Stimulated activated CD8-positive, alpha-beta memory T cell treated with anti-CD3 and anti-CD28 coated beads, Interleukin-4, amount 100 ng/mL, for 24 hours (primary cell): ENCODE measurements at places on chromosomes 7 and 10.

DNA sequence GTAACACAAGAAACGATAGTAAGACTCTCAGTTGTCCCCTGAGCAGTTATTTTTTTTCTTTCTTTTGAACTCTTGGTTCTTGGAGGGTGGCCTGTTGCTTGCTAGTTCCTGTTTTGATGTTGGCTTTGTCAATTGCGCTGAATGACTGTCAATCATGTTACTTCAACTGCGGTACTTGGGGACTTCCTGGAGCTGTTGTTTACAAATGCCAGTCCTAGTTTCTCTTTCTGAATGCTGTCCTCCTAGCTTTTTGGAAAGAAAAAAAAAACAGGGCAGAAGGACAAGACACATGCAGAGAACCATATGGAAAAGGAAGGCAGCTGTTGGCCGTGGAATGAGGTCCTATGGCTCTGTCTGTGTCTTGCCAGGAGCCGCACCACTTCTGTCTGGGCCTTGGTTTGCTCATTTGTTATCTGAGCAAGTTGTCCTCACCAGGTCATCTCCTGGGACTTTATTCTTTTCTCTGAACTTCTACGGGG, 7.0 kb upstream of the PDCD4 start:
- DNase-seq: no peak

- no peak for DNase-seq
These were observed 337.0 kb upstream of the PRKCQ start for GRCh38 chr10:6917125-6917524.

DNA sequence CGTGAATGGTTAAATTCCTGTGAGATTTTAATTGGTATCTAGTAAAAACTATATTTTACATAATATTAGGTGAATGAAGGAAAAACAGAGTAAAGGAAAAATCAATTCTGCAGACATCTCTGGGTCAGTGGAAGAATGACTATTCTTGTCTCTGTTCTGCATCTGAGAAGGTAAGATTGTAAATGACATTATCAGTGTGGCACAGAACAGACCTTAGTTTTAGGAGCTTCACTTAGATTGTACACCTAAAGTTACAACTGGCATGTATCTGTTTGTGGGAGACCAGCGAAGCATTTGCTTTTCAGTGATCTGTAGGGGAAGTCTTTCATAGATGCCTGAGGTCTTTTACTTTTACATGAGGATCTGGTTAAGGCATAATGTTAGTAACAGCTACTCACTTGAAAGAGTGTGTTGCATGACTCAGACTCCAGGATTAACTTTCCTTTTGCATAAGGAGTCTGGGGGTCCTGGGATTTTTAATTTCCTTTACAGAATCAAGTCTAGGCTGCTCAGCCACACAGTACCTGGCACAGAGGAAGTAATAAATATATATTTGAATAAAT, 56.2 kb downstream of the JMJD1C start:
- DNase-seq: no peak

DNA sequence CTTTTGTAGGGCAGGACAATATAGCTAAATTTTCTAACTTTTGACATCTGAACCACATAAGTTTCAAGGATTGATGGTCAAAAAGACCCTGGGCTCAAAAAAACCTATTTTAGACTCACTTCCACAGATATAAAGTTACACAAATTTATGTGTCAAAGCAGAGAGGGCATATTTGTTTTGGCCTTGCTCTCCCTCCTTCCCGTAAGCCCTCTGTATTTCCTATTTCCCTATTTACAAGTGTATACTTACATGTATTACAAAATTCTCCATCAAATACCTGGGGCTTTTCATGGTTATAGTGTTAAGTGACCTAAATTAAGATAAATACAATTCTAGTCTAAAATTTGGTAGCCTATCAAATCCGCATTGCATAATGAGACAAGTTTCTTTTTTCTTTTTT, 2.6 kb downstream of the KDM7A start:
- DNase-seq: no peak

DNA sequence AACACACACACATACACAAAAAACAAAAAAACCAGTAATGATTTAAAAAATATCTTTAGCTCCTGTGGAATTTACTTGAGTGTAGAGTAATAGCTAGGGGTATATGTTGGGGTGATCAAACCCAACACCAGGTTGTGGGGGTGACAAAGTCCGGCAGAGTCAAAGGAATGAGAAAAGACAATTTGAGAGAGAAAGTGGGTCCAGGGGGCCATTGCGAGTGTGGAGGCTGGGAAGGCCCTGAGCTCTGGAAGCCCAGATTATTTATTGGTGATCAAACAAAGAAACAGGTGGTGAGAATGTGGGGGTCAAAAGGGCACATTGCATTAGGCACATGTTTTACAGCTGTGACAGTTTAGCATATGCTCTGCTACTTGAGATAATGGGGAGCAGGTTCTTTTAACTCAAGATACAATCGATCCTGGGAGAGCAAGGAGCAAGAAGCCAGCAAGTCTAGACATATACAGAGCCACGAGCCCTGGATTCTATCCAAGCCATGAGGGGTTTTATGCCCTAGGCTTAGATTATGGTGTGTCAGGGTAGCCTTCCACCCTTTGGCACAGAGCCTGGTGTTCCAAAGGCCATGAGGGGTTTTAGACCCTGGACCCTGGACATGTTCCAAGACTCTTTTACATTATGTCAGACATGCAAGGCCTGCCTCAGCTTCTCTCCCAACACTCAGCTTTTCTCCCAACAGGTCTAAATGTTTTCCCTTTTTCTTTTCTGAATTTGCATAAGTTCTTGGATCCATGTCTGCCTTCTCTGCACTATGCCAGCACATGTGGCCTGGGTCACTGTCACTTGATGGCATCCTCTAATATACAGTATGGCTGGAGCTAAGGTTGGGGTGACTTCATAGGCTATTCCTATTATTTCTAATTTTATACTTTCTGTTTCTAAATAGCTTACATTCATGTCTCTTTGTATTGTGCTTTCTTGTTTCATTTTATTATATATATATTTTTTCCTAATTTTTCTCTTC, 48.6 kb upstream of the MKI67 start:
- no peak for DNase-seq

GRCh38 chr10:113520690-113521474, 32.0 kb upstream of the HABP2 start:
- DNase-seq: no peak

- DNase-seq: no peak
These were observed 150.3 kb upstream of the NRP1 start for GRCh38 chr10:33484787-33485186.

GRCh38 chr10:18455086-18455884, 196.1 kb downstream of the NSUN6 start:
- DNase-seq: no peak

GRCh38 chr7:95454438-95455045, 19.7 kb upstream of the PON2 start:
- no peak for DNase-seq

DNA sequence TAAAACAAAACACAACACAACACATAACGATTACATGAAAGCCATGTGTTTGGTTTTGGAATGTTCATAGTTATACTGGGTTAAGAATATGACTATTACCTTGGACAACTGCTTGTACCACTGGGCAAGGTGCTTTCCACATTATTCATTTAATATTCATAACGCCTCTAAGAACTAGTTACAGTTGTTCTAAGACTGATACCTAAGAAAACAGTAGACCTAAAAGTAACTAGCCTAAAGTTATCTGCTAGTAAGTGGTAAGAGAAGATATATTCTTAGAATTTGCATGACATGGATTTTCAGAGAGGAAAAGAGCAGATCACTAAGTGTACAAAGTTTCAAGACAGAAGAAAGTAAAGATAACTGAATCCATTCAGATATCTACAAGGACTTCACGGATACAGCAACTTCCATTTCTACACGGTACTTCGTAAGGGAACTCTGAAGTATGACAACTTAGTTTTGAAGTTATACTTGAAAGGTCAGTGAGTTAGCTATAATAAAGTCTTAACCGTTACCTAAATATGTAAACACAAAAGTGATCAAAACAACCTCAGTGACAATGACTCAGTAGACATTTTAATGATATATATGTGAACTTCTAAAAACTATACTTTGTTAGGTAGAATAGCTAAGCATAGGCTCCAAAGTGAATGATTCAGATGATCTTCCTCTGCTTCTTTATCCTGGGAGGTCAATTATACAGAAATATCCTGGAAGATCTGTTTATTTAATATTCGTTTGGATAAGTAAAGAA, 65.1 kb downstream of the MINDY3 start:
- DNase-seq: no peak

DNA sequence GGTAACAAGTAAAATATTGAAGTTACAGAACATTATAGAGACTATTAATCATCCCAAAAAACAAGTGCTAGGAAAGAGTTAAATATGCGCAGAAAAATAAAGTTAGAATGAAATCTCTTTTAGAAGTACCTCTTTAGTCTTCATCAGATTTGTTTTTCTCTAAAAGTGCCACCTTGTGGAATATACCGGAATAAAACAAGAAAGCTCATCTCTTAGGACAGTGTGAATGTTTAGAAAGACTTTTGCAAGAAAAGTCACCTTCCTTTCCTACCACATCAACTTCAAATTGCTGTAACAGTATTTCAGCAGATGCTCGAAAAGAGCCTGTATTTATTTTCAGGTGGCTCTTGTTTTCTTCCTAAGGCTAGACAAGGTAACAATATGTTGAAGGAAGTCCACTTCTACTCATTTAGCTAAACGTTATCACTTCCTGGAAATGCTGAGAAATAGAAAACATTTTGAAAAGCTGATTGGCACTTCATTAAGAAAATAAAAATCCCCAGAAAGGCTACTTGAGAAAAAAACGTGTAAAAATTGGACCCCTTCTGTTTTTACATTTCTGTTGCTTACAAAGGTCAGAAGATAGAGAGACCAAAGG, 19.8 kb upstream of the FAM133B start:
- DNase-seq: no peak

GRCh38 chr10:50582046-50582445, 41.7 kb downstream of the SGMS1 start:
- DNase-seq: no peak

- DNase-seq: no peak
These were observed 7.5 kb downstream of the ANKIB1 start for GRCh38 chr7:92253251-92253650.

- DNase-seq: no peak
These were observed 13.7 kb downstream of the RHOBTB1 start for GRCh38 chr10:60930237-60930636.

DNA sequence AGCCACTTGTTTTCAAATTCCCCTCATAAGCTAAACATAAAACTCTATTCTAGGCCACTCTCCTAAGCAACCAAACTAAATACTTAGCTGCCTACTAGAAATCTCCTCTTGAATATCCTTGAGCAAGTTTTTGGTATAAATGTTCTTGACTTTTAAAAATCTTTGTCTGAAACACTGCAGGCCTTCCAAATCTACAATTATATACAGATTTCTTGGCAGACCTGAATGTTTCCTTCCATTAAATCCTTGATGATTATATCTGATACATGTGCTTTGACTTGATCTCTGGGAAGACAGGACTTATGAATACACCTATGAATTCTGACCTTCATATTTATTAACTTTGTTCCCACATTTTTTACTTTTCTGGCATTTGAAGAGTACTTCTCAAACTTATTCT, 314.5 kb downstream of the CACNA2D1 start:
- DNase-seq: no peak

DNA sequence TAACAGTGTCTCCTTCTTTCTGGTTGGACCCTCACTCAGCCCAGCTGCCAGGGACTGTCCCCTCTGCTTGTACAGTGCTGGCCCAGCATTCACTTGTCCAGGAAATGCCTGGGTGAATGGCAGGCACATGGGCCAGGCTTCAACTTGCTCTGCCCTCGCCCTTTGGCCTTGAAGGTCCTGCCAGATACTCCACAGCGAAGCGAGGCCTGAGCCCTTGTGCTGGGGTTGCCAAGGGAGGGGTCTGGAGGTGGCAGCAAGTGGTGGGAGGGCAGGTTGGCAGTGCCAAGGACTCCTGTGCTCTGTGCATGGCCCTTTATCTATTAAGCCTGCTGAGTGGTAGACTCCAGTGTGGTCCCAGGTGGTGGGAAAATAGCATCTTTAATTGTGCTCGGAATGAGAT, 75.7 kb downstream of the CDH23 start:
- DNase-seq: no peak

GRCh38 chr7:104207348-104207730, 474 bp downstream of the ORC5 start:
- DNase-seq: no peak

DNA sequence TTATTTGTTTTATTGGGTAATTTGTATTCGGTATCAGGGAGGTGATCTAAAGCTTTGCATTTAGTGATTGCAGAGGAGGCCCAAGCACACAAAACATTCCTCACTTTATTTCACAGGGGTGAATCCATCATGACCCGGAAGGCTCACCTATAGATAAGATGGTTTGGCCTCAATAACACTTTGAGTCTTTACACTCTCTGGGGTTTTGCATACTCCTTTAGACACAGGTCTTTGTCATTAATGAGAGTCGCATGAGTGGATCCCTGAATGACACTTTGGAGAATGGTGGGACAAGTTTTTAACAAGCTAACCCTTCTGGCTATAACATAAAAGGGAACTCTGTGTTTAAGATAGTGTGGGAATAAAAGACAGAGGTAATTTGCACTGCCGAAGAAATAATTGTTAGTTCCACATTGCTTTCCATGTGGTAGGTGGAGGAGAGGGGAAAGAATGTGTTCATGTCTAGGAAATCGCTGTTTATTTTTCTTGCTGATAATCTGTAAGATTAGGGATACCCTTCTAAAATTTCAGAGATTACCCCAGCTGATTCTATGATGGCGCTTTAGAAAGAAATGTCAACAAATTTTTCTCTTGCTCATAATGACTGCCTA, 455.8 kb downstream of the TFEC start:
- DNase-seq: no peak

DNA sequence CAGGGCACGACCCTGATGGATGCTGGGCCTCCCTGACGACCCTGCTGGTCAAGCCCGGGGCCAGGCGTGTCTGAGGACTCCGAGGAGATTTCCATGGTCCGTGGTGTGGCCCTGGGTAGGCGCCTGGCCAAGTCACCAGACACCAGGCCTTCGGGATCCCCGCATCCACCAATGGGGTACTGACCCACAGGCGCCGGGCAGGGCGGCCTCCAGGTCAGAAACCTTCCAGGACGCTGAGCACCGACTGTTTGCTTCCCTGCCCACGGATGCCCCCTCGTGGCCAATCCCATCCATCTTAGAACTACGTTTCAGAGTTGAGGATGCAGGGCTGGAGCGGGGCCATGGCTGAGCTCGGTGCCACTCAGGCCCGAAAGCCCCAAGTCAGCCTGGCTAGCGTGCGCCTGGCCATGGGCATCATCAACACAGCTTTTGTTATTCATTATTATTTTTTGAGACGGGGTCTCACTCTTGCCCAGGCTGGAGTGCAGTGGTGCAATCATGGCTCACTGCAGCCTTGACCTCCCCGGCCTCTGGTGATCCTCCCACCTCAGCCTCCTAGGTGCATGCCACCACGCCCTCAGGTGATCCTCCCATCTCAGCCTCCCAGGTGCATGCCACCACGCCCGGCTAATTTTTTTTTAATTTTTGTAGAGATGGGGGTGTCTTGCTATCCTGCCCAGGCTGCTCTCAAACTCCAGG, 7.1 kb upstream of the AMZ1 start:
- DNase-seq: peak; percentile 40

DNA sequence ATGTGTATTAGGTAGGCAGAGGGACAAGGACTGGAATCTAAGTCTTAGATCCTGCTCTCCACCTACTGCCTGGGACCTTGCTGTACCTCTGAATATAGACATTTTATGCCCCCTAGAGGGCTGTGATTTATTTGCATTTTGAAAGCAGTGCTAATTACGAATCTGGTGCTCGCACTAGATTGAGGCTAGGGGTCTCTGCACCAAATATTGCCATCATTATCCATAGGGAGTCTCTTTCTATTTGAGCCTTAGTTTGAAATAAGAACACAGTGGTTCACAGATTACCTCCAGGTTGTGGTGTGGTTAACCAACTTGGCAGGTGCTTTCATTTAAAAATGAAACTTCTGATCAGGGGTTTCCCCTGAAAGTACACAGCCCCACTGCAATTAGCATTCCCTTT, 41.8 kb downstream of the CNNM1 start:
- DNase-seq: no peak
